ENCODE measurements at places on chromosomes 3 and 15.

DNA sequence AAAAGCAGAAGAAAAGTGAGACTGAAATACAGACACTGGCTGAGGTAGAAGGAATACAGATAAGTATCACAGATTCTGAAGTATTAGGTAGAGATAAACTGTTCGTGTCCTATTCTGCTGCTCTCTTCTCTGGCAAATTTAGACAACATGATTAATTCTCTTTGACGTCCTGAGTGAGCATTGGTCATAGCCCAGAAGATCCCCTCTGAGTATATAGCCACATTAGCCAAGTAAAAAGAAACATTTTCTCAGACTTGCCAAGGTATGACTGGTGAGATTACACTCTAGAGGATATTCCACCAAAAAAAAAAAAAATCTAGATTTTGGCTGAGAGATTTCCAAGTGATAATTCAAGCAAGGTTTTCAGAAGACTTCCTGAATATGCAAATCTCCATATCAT is 111.4 kb upstream of the ALCAM start:
- no peak for DNase-seq

- DNase-seq, result no peak
These were observed 212.7 kb downstream of the C3orf38 start for GRCh38 chr3:88362428-88362827.

DNA sequence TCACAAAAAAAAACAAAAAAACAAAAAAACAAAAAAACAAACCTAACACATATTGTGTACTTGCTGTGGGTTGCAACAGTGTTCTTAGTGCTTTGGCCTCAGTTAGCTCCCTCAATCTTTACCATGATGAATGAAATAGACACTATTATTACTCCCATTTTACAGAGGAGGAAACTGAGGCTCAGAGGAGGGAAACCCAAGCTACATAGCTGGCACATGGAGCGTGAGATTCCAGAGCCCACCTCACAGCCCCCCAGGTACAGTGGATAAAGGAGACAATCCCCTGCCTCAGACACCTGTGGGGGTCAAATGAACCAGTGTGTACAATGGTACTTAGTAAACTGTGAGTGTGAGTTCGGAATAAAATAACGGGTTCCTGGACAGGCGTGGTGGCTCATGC is 104.9 kb upstream of the SMAD3 start:
- no peak for DNase-seq

- no peak for DNase-seq
These were observed 37.3 kb downstream of the BTD start for GRCh38 chr3:15638891-15639262.

- no peak for DNase-seq
These were observed 408.7 kb downstream of the IL5RA start for GRCh38 chr3:2701471-2701870.

GRCh38 chr3:90031121-90031520 is 923.7 kb downstream of the EPHA3 start:
- no peak for DNase-seq

- DNase-seq, result peak; percentile 32
These were observed 43.9 kb downstream of the ADCY5 start for GRCh38 chr3:123405021-123405420.

GRCh38 chr3:107953722-107954121 is 137.1 kb downstream of the CD47 start:
- no peak for DNase-seq

- DNase-seq, result no peak
These were observed 185.9 kb downstream of the MEGF11 start for GRCh38 chr15:66067687-66068086.

- no peak for DNase-seq
These were observed 68.2 kb downstream of the RYR3 start for GRCh38 chr15:33378866-33379480.

- DNase-seq, result no peak
These were observed 500.1 kb downstream of the PYDC2 start for GRCh38 chr3:191961022-191961421.

GRCh38 chr3:128281461-128282367 is 128.4 kb downstream of the EEFSEC start:
- DNase-seq, result no peak

- no peak for DNase-seq
These were observed 108.3 kb downstream of the TFDP2 start for GRCh38 chr3:142040941-142041491.

DNA sequence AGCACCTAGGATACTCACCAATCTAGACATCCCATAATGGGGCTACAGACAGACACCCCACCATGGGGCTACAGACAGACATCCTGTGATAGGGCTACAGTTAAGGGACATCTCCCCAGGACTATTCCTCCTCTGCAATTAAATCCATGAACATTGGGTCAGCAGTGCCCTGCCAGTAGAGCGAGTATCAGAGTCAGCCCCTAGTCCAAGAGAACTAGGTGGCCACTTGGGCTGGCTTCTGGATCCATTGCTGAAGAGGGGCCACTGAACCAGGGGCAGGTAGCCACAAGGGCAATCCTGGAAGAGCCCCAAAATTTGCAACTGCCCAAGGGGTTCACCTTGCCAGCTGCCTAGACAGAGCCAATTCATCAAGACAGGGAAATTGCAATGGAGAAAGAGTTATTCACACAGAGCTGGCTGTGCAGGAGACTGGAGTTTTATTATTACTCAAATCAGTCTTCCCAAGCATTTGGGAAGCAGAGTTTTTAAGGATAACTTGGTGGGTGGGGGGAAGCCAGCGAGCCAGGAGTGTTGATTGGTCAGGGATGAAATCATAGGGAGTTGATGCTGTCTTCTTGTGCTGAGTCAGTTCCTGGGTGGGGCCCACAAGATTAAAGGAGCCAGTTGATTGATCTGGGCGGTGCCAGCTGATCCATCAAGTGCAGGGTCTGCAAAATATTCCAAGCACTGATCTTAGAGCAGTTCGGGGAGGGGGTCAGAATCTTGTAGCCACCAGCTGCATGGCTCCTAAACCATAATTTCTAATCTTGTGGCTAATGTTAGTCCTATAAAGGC is 170.2 kb upstream of the SMAD3 start:
- DNase-seq, result no peak

DNA sequence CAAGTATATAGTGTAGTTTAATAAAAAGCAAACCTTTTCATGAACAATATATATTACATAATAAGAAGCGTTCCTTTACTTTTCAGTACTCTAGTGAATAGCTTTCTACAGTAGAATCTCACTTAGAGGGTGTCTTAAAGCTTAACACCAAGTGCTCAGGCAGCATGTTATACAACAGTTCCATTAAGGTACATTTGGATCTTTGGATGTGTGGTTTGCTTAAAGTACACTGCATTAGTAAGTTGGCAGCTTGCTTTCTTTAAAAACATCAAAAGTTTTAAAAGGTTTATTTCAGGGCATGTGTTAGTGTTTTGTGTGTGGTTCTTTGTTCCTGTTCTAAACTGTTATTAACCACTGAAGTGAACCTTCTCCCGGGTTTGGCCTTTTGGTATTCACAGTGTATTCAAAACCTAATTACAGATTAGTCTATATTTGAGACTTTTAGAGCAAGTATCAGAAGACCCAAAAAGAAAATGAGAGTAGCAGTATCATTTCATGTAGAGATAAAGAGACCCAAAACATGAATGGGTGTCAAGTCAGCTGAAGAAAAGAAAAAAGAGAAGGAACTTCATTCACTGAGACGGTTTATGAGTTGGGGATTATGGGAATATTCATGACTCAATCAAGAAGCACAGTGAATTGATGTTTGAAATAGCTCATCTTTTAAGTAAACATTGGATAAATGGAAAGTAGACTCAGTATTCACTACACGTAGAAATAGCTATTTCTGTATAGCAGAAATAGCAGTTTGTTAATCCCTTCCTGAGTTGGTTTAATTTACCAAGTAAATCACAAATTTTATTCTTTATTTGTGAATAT is 93.9 kb downstream of the OPA1 start:
- DNase-seq, result no peak

DNA sequence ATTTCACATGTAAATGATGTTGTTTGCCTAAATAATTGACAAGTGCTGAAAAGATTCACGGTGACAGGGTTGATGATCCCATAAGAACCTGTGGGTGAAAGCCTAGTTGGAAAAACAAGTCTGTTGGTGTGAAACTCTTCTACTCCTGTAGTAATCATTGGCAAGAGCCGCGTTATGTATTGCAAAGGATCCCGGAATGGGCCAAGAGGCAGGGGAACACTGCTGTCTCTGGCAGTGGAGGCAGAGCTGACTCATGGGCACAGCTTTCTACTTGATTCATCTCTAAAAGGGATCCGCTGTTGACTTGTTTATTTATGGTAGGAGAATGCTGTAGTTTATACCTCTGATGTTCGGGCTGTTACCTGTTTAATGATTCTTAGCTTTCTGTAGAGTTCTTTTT is 63.1 kb downstream of the MAP6D1 start:
- DNase-seq, result no peak

DNA sequence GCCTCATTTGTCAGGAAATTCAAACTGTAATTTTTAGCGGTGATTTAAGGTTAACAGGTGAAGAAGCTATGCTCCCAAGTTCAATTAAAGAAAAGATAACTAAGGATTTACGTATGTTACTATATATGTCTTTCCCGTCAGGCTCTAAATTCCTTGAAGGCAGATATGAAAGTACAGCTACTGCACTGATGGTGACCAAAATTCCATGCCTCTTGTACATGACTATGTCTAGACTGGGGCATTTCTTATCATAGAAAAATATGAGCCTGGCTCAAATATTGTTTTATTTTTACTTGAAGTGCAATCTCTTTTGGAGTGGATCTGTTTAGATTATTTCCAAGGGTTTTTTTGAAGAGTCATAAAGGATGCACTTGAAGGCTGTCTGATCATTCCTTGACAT is 647.1 kb upstream of the KCNMB2 start:
- DNase-seq, result no peak

GRCh38 chr3:167054926-167055325 is 325.2 kb downstream of the ZBBX start:
- no peak for DNase-seq

DNA sequence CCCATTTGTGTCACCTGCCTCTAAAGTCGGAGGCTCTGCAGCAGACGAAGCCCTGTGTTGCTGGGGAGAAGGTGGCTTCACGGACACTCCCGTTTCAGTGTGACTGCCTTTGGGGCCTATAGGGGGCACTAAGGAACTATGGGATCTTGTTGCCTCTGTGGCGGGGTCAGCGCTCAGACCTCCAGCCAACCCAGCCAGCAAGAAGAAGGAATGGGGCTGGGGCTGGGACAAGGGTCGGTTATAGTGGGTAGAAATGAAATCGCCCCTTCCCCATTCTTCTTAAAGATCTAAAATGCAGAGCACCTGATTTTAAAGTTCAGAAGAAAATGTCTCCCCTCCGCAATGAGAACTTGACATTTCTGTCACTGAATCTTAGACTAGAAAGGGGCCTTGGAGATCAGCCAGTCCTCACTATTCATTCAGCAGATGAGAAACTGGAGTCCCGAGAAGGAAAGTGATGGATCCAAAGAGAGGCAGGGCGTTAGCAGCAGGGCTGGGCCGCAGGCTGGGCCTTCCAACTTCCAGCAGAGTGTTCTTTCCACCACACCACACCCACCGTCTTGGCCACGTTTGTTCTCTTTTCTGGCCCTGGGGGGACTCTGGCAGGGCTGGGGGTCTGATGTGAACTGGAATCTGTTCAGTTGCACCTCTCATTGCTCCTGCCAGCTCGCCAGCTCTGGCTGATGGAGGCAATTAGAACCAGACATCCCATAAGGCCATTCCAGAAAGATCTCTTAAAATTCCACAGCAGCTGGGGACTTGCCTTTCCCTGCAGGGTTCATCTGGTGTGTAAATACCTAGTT is 195.4 kb downstream of the OPA1 start:
- peak; percentile 75 for DNase-seq

DNA sequence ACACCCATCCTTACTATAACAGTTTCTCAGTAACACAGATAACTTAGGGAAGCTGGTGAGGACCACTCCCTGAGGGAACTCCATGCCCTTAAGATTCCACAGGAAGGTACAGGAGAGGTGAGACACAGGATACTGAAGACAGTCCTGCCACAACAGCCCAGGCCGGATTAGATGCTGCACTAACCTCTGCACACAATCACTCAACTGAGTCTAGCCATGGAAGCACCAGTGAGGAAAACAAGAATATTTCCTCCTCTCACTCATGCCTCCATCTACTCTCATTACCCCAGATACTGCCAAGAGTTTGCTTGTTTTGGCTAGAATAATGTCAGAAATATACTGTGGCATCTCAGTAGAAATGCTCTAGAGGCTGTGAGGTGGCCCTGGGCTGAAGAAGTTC is 3.7 kb downstream of the ANO10 start:
- DNase-seq, result no peak

- no peak for DNase-seq
These were observed 152.2 kb downstream of the CHDH start for GRCh38 chr3:53694046-53694445.

GRCh38 chr15:98525661-98526001 is 122.7 kb upstream of the IGF1R start:
- DNase-seq, result no peak

DNA sequence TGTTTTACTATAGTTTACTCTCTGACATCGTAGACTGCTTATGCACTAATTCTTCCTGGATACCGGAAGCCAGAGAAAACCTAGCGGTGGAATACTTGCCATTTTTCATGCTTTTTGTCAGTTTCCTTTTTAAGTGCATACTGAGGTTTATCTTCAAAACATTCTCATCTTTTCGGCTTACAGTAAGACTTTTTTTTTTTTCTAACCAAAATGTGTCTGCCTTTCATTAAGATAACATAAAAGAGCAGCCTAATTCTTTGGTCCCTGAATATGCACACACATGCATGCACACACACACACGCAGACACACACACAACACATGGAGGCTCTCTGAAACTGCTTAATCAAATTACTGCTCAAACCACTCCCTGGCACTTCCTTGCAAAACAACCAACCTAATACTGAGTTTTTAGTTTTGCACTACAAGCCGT is 1.3 kb downstream of the ZNF445 start:
- DNase-seq, result no peak

- no peak for DNase-seq
These were observed 458.8 kb upstream of the SEMA6D start for GRCh38 chr15:47258521-47258920.

GRCh38 chr15:38217788-38218609 is 34.6 kb upstream of the SPRED1 start:
- DNase-seq, result no peak

DNA sequence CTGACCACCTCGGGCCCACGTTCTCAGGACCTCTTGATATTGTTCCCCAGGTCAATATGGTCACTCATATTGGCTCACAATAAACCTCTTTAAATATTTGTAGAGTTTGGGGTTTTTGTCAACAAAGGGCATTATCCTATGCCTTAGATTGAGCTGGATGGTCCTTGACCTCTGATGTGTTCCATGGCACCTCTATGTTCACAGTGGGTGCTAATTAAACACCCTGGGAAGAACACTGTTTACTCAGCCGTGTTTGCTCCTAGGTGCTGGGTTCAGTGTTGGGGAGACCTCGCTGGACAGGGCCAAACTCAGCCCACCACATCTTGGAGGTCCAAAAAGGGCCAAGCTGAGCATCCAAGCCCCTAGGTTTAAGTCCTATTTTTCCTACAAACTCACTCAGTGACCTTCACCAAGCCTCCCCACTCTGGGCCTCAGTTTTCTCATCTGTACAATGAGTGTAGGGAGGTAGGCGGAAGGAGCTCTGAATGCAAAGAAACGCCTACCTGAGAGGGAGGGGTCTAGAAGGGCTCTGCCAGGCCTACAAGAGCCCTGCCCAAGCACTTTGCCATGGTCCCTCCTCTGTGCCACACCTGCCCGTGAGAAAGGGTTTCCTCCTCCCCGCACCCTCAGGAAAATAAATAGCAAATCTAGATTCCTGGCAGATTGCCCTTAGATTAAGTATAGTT is 7.2 kb downstream of the FAM174B start:
- DNase-seq, result no peak

All from psoas muscle (tissue), 8 donors.